ENCODE measurements at places on chromosomes 2 and 18.

DNA sequence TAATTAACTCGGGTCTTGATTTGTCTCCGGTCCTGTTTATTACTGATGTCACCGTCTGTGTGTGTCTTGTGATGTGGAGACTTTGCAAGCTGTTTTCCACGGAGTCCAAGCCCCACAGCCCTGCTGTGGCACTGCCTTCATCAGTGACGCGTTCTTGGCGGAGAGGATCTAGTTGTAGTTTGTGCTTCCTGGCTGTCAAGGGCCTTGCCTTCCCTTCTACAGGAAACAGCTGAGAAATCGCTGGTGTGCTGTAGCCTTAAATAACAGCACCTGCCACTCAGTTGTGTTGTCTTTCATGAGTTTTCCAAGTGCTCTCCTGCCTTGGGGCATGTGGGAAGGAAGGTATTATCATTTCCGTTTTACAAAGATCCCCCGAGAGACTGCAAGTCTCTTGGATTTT lies 26.3 kb downstream of the CTIF start:
- DNase-seq = no peak

DNA sequence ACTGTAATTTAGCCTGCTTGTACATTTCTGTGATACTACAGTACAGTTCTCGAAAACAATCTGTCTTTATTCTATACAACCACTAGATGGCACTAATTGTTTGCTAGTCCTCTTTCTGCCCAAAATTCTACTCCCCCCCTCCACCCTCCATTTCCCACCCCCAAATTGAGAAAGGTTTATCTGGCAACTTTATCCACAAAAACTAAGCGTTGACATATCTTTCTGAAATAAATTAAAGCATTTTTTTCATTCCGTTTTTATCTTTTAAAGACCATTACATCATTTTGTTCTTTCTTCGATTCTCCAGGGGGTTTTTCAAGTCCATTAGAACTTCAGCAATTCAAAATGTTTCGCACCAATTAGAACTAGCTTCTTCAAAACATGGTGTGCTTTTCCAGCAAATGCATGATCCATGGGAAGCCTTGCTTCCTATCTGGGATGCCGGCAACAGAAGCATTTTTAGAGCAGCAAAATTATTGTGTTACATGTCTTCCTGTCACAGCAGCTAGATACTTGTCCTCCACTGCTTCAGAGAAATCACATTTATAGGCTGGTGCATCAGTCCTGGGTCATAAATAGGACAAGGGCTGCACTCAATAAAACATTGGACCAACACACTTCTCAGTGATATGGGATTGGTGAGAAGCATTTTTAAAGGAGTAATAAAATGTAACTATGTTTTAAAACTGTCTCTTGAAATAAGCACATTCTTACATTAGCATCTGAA lies 241.3 kb downstream of the PAX3 start:
- DNase-seq = peak; percentile 6

GRCh38 chr2:70947556-70948184 lies 12.0 kb downstream of the ATP6V1B1 start:
- DNase-seq = peak; percentile 37

DNA sequence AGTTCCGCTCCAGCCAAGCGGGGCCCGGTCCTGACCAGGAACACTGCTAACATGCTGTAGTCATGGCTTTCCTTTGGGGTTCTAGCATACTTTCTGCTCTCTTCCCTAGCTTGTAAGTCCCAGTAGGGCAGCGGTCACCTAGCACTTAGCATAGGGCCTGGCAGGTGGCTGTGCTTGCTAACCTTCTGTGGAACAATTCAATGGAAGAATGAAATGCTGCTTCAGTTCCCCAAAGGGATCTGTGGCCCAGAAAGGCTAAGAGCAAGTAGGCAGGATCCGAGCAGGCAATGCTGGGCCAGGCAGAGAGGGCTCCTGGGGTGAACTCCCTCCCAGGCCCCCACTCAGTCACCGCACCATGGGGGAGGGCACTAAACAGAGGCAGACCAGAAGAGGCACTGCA lies 266.8 kb downstream of the CELF4 start:
- no peak for DNase-seq

GRCh38 chr18:25192065-25192464 lies 159.9 kb downstream of the ZNF521 start:
- no peak for DNase-seq

DNA sequence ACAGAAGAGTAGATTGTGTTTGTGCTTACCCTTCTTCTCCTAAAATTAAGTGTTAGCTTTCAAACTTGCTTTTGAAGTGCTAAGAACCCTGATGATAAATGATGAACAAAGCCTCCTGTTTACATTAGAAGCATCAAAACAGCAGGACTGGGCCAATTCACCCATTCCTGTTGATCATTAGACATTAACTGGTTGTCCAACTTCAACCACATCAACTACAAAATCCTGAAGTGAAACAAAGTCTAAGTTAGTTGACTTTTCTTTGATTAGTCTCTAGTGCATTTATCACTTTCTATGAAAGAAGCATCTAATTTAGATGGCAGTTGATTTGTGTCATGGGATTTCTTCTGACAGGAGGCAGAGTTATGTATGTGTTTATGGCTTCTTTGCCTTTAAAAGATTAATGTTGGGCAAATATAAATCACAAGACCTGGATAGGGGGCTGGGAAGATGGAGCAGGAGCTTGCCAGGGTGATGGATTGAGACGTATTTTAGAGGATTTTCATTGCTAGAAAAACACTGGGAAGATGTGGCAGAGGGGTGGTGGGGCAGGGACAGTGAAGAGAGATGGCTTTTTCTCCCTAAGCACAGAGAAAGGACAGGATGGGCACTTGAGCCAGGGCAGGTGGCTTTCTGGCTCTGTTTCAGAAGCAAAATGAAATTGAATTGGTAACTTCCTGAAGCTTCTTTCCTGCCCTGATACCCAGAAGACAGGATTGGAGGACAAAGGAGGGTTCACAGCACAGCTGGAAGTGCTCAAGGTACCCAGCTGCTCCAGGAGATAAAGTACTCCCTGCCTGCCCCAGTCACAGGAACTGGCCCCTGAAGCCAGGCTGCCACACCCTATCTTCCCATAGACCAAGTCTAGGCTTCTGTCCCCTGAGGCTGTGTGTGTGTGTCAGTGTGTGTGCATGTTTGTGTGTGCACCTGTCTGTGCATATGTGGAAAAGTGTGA lies 20.5 kb downstream of the GYPC start:
- DNase-seq = no peak

GRCh38 chr2:42801381-42801780 lies 9.0 kb upstream of the HAAO start:
- DNase-seq = no peak

GRCh38 chr2:41695198-41696113 lies 352.4 kb upstream of the PKDCC start:
- no peak for DNase-seq

DNA sequence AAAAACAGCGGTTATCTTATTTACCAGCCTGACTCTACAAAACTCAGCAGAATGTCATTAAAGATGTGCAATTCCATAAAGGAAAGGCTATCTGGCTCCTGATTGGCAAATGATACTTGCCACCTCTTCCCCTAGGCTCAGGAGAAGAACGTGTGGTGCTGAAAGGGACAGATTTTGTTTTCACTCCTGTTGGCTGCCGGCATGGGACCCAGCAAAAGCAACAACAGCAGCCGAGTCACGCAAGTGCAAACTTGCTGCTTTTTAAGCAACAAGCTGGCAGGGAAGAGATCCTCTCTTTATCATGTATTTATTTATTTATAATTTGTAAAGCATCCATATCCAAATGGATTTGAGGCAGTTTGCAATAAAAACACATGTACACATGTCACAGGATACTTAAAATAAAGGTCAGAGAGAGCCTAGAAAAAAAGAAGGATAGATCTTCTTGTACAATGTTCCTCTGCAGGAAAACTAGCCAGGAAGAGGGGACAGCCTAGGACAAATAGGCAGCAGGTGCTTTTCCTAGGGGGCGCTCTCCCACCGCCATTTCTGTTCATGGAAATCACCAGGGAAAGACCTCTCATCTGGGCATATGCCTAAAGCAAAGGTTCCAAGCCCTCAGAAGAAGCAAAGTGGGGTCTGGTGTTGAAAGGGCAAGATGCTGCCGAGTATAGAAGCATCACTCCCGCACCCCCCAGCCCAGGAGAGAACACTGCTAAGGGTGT lies 799.3 kb downstream of the BCL11A start:
- DNase-seq = no peak

DNA sequence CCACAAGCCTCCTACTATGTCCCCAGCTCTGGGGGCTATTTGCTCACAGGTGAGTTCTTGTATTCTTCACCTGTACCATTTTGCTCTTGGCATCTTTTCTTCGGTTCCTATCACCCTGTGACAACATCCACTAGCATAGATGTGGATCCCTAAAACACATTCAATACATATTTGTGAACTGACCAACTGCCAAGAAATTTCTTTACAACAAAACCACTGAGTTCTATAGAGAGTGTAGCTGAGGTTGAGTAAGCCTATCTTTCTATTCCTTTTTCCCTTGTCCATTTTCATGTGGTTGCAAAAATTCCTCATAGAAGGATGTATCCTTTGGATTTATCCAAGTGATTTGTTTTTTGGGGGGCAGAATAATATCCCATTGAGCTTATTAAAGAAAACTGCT lies 192.7 kb upstream of the ITGA4 start:
- DNase-seq = no peak

DNA sequence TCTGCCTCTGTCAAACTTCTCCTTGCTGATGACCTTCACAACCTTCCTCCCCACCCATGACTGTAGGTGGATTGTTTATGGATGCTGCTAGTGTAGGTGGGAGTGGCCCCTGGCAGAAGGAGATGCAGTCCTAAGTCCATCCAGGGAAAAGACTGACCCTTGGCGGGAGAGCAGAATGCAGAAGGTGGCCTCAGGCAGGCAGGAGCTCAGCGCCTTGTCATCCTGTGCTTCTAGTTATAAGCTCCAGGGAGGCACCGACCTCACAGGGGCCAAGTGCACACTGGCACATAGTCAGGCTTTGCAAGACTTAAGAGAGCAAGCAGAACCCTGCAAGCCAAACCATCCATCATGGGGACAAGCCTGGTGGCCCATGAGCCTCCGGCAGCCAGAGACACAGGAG lies 74.4 kb downstream of the CAPN13 start:
- no peak for DNase-seq

- DNase-seq = peak; percentile 71
Observed at GRCh38 chr2:126655500-126656430, at the start of gene GYPC. Gene GYPC (plus strand): TSS chr2:126656158. CDS start chr2:126656264, 106 bp downstream.

DNA sequence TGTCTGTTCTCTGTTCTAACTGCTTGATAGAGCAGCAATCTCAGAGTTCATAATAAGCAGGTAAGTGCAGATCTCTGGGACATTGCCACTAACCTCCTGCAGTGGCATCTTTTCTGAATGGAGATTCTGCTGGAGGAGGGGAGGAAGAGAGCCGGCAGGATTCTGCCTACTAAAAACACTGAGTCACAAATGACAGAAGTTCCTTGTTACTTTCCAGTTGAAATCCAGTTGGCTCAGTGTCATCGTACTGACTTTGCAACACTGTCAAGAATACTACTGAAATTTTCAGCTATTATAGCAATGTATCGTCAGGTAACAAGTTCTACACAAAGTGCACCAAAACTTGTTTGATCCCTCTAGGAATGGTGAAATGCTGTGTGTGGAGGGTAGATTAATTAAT lies 79.6 kb upstream of the ST6GAL2 start:
- DNase-seq = no peak

DNA sequence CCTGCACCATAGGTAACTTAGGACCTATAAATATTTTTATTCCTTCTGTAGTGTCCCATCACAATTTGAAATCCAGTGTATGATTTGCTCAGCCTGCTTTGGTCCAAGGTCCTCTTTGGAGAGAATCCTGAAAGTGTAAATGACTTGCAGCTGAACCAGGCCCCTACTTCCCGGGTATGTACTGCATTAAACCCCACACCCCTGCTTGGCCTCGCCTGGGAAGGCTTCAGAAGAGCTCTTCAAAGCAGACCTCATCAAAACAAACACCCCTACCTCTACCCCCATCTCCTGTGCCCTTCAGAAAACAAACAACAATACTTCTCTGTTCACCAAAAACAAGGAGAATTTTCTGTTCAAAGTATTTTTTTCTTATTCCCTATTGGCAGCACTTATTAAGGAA lies 9.5 kb upstream of the SPTBN1 start:
- DNase-seq = no peak

DNA sequence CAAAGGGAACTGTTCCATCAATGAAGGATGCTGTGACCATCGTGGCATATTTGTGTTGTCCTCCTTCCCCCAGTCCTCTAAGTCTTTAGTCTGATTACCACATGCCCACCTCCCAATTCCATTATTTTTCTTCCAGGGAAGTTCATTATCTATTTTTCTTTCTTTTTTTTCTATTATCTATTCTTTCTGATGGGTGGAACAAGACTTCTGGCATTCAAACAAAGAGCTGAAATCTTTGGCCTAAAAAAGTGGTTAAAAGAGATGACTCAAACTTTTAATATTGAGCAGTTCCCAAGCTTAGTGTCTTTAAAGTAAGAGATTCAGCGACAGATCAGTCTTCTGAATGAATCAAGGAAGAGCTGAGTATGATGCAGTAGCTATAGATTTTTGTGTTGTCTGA lies 66.6 kb downstream of the DIS3L2 start:
- DNase-seq = no peak

DNA sequence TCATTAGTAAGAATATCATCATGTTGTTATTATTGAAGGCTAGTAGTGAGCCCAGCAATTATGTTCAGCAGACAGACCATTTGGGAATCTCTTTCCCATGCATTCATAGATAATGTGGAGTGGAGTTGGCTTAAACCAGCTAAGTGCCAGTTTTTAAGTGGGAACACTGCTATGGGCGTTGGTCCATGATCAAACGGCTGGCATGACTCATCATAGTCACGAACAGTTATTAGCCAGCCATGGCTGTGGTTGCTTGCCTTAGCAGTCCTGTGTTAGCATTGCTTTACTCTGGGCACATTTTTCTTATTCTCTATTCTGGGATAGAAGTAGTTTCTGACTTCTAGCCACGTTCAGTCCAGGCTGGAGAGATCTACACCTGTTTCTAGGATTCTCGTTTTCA lies 17.7 kb downstream of the EIF4E2 start:
- DNase-seq = no peak

DNA sequence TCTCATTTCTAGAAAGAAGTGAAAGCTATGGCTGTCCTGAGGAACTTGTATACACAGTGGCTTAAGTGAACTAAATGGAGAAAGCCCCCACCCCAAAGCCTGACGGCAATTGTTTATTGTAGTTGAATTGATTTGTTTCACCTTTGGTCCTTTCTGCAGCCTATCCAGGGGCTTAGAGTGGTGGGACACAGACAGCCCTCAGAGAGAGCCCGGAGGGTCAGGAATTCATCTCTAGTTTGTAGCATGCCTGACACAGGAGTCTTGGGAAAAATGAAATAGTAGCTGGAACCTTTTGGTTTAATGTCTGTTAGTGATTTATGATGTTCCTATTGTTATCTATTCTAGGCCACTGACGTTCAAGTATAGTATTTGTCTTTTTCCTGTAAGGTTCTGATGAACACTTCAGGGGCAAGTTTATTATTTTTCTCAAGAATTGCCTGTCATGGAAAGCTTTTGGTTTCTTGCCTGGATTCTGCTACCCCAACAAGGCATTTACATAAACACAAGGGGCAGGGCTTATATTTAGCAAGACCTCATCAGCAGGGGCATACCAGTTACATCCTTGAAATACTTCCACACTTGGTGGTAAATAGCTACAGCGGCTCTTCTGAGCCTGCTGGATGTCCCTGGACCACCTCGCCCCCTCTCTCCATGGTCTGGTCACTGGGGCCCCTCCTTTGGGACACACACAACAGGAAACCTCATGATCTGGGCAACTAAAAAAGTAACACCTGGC lies 44.4 kb downstream of the KCNE4 start:
- no peak for DNase-seq
